ENCODE measurements at places on chromosomes 5 and 9.
A peak's percentile ranks its signal among the peaks of the same experiment; 100 is the strongest.

DNA sequence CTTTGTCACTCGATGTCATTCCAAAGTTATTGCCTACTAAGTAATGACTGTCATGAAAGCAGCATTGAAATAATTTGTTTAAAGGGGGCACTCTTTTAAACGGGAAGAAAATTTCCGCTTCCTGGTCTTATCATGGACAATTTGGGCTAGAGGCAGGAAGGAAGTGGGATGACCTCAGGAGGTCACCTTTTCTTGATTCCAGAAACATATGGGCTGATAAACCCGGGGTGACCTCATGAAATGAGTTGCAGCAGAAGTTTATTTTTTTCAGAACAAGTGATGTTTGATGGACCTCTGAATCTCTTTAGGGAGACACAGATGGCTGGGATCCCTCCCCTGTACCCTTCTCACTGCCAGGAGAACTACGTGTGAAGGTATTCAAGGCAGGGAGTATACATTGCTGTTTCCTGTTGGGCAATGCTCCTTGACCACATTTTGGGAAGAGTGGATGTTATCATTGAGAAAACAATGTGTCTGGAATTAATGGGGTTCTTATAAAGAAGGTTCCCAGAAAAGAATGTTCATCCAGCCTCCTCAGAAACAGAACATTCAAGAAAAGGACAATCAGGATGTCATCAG lies 11.3 kb downstream of the TLR4 start:
- no peak for DNase-seq

- DNase-seq = peak; percentile 55
Observed at GRCh38 chr5:77073667-77074066, 13.4 kb downstream of the ZBED3 start.

GRCh38 chr5:6407558-6408259 lies 29.4 kb upstream of the MED10 start:
- no peak for DNase-seq

DNA sequence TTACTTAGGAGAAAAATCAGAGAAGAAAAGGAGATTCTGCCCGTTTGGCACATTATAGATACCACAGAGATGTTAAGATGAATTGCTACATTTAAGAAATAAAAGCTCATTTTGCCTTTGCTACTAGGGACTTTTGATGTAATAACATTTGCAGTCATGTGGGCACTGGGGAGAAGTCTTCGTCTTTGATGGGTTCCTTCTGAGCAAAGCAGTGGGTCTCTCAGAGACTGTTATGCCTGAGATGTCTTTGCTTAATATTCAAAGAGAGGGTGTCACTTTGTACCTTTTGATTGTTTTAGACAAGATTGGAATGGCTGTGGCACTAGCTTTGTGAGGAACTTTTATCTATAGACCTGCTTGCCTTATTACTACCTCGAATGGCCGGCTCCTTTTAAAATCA lies 25.0 kb downstream of the SLC25A25 start:
- DNase-seq = no peak

DNA sequence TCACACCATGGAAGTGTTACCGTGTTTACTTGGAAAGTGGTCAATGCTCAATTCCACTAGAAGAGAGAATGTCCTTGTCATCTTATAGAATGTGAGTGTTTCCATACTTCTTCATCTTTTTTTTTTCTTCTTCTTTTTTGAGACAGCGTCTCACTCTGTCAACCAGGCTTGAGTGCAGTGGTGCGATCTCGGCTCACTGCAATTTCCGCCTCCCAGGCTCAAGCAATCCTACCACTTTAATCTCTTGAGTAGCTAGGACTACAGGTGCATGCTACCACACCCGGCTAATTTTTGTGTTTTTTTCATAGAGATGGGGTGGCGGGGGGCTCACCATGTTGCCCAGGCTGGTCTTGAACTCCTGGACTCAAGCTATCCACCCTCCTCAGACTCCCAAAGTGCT lies 137.3 kb upstream of the PCA3 start:
- no peak for DNase-seq

GRCh38 chr5:158953929-158954534 lies 145.7 kb downstream of the EBF1 start:
- DNase-seq = no peak

GRCh38 chr9:684054-684890 lies 157.2 kb upstream of the DMRT1 start:
- peak; percentile 63 for DNase-seq

DNA sequence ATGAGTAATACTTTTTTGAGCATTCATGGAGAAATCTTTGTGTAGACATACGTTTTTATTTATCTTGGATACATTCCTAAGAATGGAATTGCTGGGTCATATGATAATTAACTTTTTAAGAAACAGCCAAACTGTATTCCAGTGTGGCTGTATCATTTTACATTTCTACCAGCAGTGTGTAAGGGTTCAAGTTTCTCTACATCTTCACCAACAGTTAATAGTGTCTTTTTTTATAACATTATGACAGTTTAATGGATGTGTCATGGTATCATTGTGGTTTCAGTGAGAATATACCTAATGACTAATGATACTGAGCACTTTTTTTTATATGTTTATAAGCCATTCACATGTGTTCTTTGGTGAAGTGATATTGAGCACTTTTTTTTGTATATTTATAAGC lies 52.4 kb downstream of the NIPBL start:
- peak; percentile 71 for DNase-seq

GRCh38 chr5:8826508-8826907 lies 719.4 kb downstream of the SEMA5A start:
- DNase-seq = no peak

GRCh38 chr9:34498553-34498952 lies 24.2 kb downstream of the ENHO start:
- DNase-seq = no peak

Measured in HFFc6 (cell line).